ENCODE measurements at places on chromosomes 2 and 18.

- no peak for DNase-seq
These were observed 5.1 kb upstream of the ODC1 start for GRCh38 chr2:10452956-10453904.

- DNase-seq: no peak
These were observed 38.4 kb upstream of the HDAC4 start for GRCh38 chr2:239438995-239439753.

DNA sequence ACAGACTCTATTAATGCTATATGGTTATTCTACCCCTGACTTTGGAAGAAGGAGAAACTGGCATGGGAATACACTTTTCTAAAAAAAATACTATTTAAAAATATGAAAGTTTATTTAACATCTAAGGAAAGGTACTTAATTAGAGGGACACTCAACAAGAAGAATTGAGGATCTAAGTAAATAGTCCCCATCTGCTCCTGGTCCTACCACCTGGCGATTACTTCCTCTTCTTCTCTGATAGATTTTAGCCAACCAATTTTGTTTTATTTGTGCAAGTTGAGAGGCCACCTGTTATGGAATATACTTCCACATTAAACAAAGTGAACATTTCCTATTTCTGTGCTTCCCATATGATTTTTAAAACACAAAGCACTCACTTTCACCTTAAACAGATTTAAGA lies 111.7 kb downstream of the BCL2 start:
- no peak for DNase-seq

GRCh38 chr2:204274429-204274828 lies 270.8 kb upstream of the PARD3B start:
- DNase-seq: no peak

DNA sequence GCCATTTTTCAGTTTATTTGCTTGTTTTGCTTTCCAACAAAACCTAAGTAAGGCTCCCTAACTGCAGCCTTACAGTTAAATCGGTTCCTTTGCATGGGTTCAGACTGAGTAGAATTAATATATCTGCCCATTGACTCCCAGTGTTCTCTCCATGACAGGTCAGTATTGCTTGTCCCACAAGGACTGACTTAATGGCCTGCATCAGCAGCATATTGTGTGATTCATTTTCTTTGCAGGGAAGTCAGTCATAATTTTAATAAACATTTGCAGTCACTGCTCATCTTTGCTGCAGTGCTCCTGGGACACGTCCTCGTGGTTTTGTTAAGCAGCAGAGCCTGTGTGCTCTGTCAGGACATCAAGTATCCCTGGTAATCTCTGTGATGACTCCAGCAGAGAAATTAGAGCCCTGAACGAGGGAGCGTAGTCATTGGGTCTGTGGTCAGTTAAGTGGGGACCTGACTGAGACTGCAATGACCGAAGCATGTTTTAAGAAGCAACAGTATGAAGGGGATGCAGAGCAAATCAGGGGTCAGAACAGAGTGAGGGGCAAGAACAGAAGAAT lies 93.3 kb downstream of the CDH20 start:
- DNase-seq: no peak

DNA sequence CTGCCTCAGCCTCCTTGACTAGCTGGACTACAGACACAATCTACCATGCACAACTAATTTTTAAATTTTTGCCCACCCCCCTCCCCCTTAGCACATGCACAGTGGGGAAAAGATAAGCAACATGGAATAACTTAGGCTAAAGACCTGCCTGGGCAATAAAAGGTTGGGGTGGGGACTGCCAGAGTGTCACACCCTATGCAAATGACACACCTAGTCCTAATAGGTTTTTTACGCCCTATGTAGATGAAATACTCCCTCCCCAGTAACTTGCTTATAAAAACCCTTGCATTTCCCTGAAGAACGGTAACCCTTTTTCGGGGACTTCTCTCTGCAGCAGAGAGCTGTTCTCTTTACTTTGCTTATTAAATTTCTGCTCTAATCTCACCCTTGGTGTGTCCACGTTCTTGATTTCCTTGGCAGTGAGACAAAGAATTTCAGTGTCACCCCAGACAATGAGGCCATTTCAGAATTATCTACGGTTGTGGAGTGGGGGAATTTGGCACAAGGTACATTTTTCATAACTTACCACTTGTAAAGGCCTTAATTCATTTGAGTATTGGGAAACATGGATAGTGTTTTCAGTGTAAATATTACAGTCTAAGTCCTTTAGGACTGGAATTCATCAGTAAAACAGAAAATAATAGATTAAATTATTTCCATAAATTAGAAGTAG lies 109.2 kb downstream of the NOL4 start:
- DNase-seq: no peak

DNA sequence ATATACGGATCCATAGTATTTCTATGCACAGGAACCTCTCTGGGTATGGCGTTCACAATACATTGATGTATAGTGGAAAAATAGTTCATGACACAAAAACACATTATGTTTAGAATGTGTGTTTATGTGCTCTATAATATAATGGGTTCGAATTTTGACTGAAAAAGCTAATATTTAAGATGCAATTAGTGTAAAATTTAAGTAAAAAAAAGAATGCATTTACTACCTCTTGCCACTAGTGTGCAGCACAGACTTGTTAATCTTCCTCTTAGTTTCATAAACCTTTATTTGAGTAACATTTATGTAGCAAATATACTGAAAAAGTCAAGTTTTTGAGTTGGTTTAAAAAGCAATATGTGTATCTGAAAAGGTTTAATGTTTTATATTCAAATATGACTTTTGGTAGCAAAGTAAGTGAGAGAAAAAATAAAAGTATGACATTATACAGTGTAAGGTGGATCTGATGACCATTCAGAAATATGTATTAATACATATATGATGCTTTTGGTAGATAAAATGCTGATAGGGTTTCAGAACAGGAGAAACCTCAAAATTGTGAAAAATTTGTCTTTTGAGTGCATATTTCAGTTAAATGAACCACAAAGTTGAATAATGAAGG lies 49.4 kb downstream of the CCDC102B start:
- no peak for DNase-seq

DNA sequence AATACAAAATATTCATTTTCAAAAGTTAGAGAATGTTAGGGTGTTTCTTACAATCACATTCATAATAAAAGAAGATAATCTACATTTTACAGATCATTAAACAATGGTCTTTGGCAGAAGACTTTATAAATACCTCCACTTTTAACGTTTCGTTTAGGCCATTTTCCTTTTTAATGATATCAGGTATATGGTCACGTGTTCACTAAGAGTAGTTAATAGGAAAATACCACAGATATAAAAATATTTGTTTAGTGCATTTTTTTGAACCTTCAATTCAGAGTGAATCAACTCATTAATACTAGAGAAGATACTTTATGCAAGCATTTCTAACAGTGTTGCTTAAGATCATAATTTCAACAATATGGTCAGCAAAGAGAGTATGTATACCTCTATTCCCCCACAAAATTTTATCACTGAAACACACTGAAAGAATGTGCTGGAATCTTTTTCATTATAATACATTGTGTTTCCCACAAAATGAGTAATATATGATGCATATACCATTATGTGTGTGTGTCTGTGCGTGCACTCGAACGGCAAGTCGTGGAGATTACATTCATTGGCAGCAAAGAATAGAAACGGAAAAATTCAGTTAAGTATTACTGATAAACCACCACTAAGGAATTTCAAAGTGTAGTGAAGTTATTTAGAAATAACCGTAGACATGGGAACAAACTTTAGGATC lies 319.9 kb upstream of the THUMPD2 start:
- no peak for DNase-seq

DNA sequence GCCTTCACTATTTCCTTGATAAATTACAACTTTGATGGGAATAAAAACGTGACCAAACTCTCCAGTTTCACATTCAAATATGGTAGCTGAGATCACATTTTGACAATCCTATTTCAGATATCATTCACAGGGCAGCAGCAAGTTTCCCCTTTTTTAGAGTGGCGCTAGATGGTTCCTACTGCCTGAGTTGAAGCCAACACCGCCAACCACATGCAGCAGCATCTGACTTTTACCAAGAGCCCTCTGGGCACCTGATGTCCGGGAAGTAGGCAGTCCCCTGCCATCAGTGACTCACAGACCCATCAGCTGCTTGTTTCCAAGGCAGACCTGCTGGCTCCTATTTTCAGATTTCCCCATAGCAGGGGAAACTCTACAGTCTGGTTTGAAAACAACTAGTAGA lies 4.0 kb upstream of the MREG start:
- no peak for DNase-seq

- no peak for DNase-seq
These were observed 13.7 kb downstream of the CYB5A start for GRCh38 chr18:74278058-74278457.

- no peak for DNase-seq
These were observed 86.5 kb upstream of the ACAA2 start for GRCh38 chr18:49899657-49900330.

- DNase-seq: no peak
These were observed 423.4 kb downstream of the ZEB2 start for GRCh38 chr2:144096531-144096930.

- no peak for DNase-seq
These were observed 19.1 kb upstream of the IL18R1 start for GRCh38 chr2:102336502-102336945.

GRCh38 chr2:15449556-15450236 lies 111.4 kb downstream of the NBAS start:
- no peak for DNase-seq

GRCh38 chr2:239951825-239952224 lies 73.3 kb downstream of the NDUFA10 start:
- no peak for DNase-seq
